ENCODE measurements at places on chromosomes 6 and 20.

GRCh38 chr20:3084986-3085360 is 449 bp upstream of the AVP start:
- no peak for DNase-seq

DNA sequence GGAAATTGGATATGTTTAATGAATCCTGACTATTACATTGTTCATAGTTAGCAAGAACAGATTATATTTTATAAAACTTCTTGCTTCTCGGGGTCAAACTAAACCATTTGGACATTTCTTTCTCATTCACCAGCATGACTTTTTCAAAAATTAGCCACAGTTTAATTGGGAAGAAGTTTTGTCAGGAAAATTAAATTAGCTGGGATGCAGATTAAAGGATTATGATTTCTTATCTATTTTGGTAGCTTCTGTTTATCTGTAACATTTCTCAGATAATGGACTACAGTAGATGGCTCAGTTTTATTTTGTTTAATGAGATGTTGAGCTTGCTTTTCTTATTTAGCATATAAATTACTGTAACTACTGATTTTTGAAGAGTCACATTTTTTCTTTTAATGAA is 26.4 kb upstream of the TMX4 start:
- DNase-seq = no peak

GRCh38 chr20:1325173-1326030 is 3.5 kb downstream of the SDCBP2 start:
- DNase-seq = peak; percentile 99

DNA sequence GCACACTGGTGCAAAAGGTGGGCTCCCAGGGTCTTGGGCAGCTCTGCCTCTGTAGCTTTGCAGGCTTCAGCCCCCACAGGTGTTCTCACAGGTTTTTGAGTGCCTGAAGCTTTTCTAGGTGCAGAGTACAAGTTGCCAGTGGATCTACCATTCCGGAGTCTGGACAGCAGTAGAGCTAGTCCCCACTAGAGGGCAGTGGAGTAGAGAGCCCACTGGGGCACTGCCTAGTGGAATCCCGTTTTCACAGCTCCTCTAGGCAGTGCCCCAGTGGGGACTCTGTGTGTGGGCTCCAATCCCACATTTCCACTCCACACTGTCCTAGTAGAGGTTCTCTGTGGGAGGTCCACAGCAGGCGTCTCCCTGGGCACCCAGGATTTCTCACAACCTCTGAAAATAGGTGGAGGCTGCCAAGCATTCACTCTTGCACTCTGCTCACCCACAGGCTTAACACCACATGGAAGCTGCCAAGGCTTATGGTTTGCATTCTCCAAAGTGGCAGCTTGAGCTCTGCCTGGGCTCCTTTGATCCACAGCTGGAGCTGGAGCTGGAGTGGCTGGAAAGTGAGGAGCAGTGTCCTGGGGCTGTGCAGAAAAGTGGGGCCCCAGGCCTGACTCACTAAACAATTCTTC is 86.3 kb upstream of the PROKR2 start:
- no peak for DNase-seq

DNA sequence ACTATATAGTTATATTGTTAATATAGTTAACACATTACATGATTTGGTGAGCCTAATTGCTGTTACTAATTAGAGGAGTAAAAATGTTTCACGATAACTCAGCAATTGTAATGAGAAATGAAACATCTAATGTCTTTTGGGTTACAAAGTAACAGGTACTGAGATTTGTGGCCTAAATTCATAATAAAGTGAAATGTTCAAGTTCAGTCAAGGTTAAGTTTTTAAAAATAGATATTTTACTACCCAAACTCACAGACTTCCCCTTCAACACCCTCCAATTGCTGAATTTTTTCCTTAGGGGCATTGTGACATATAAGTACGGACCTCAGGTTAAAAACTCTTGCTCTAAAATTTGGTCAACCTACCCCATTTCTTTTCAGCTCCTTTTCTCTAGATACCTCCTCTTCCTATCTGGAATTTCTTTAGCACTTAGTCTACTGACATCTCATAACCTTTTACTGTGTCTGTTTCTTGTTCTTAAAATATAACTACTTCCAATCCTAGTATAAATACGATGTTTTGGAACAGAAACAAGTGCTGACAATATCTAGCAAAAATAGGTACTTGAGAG is 112.3 kb upstream of the PRSS16 start:
- DNase-seq = no peak

GRCh38 chr20:10469599-10469998 is 34.5 kb downstream of the SLX4IP start:
- DNase-seq = peak; percentile 92

GRCh38 chr20:53866794-53867740 is 203.3 kb downstream of the BCAS1 start:
- DNase-seq = no peak

DNA sequence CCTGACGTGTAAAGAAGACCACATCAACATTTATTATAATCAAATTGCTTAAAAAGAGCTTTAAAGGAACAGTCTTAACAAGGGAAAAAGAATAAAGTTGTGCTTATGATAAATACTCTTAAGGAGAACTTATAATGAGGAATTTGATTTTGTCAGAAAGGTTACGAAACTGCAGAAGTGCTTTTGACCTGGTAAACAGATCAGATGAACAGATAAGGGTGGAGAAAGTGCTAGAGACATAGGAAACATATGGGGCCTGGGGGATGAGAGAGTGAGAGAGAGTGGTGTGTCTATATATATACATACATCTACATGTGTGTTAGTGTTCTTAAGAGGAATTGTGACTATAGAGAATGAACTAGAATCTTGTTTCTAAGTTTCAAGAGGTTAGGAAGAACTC is 186.2 kb upstream of the GJE1 start:
- no peak for DNase-seq

GRCh38 chr20:48990467-48990866 is 55.6 kb upstream of the CSE1L start:
- no peak for DNase-seq

DNA sequence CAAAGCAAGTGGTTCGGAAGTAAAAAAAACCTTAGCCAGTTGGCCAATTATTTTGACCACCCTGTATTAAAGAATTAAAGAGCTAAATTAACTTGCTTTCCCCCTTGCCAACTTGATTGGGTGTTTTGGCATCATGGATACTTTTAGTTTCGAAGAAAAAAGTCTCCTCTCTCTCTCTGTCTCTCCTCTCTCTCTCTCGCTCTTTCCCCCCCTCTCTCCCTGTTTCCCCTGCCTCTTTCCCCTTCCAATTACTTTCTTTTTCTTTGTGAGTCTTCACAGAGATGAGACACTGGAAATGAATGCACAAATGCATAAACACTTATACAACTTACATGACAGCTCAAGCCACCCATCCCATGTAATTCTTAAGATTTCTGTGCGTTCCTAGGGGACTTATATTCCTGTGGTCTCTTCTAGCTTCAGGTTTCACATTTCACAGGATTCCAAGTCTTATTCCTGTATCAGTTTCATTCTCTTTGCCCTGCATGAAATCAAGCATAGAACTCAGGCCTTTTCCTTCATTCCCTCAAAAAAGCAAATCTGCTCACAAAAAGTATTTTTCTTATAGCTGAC is 32.9 kb upstream of the EYA4 start:
- DNase-seq = no peak

- DNase-seq = no peak
These were observed 1160.2 kb downstream of the EPHA7 start for GRCh38 chr6:92259171-92259570.

DNA sequence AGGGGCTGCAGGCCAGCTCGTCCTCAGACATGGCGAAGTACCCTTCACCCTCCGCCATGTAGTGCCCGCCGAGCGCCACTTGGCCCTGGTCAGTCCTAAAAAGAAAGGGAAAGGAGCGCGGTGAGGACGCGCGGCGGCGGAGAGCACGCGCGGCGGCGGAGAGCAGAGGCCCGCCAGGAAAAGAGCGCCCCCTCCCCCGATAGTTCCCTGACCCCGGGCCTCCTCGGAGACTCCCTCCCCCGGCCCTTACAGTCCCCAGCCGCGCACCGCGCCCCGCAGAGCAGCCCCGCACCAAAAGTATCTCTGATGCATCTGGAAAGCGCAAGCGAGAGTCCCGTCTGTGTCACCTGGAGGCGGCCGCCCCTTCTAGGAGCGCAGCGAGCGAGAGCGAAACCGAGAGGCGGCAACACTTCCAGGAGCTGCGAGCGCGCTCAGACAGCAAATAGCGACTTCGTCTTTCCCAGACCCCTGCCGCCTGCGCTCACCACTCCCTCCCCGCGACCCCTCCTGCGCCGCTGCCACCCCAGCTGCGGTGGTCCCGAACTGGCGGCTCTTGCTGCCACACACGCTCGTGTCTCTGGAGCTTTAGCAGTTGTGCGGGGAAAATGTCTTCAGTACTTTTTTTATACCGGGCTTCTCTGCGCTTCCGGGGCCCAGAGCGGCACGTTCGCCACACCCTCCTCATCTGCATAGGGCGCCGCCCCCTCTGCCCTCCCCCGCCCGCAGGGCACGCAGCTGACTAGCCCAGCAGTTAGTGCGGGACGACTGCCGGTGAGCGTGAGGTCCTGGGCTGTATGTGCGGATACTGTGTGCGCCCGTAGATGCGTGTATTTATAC is at the start of gene TENT5A:
TENT5A (minus strand) TSS at position 598 of the 837 bp plus-strand sequence; CDS start at position 58, 540 bp downstream.
- DNase-seq = peak; percentile 90

DNA sequence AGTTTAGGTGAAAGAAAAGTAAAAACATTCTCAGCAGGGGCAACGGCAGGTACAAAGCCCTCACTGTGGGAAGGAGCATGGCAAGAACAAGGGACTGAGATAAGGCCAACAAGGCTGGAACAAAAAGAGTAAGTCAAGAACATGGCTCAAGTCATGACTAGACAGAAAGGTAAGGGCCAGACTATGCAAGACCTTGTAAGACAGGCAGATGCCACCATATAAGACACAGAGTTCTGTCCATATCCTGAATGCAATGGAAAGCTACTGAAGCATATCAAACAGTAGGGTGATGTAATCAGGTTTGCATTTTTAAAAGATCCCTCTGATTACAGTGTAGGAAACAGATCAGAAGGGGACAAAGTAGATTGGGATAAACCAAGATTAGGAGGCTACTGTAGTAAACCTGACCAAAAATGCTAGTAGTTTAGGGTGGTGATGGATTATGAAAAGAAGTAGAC is 5.5 kb downstream of the REV3L start:
- no peak for DNase-seq

GRCh38 chr20:39445095-39445494 is 483.0 kb downstream of the DHX35 start:
- DNase-seq = no peak

DNA sequence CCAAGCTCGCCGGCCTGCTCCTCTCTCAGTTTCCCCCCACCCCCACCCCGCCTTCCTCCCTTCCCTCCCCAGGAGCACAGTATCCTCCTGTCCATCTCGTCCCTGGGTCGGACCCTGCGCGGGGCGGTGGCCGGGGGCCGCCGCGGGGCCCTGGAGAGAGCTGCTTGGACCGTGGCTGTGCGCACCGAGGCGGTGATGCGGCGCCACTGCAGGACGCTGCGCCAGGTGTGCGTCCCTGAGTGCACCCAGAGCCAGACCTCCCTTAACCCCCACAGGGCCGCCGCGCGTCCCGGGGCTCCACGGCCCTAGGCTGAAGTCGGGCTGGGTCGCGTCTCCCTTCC is 2.2 kb downstream of the C20orf204 start:
- peak; percentile 78 for DNase-seq

- no peak for DNase-seq
These were observed 23.8 kb downstream of the PHACTR3 start for GRCh38 chr20:59628171-59628570.

DNA sequence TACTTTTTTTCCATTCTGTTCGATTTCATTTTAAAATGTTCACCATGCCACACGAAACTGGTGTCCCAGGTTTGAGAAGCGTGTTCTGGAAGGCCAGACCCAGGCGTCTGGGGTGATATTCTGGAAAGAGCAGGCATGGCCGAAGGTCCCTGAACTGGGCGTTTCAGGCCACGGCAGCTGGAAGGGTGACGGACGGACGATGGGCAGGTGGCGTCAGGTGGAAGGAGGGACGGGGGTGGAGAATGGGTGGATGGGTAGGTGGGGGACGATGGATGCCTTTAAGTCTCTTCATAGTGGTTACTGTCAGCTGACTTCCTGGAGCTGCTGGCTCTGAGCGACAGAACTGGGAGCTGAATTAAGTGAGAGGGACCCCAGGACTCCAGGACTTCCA is 44.6 kb downstream of the CDH4 start:
- no peak for DNase-seq

GRCh38 chr20:58552366-58552934 is 37.3 kb upstream of the APCDD1L start:
- DNase-seq = no peak

GRCh38 chr6:5729813-5730517 is 276.8 kb downstream of the NRN1 start:
- no peak for DNase-seq

- peak; percentile 57 for DNase-seq
These were observed 32.4 kb upstream of the ADTRP start for GRCh38 chr6:11810854-11811643.

DNA sequence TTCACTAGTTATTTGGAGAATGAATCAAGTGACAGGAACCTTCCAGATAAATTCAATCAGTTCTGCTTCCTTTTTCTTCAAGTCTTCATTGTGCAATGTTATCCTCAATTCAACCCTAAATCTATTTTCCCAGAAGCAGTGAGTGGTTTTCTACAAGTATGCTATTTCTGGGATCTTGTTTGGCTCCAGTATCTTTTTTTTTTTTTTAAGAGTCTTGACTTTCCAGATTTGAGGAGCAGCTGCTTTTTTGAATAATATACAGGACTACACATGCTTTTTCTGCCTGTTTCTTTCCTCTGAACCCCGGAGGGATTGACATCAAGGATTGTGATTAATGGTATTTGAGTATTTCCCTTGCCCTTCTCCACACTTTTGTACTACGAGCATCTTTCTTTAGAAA is 339.2 kb upstream of the JAG1 start:
- no peak for DNase-seq

DNA sequence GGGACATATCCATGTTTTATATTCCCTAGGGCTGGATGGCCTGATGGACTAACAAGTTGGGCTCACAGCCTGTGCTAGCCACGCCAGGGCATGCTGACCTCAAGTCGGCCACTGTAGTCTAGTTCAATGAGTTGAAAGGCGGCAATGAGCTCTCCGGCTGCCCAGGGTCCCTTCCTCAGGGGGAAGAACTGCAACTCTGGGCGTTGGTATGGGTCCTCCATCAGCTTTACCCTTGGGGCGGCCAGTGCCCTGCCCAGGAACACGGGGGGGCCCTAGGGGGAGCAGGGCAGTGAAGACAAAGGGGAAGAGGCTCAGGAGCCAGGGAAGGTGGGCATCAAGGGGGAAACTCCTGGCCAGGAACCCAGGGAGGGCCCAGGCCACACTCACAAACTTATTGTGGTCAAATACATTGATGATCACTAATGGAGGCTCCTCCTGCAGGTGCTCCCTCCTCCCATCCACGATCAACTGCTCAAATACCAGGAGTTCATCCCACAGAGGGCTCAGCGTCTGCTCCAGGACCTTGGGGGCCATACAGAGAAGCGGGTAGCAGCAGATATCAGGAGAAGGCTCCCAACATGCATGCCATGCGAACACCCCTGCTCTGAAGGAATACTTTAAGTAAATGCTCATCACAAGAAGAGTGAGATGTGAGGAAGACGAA is 32.8 kb upstream of the SPAG4 start:
- no peak for DNase-seq
